ENCODE measurements at places on chromosomes 16 and 17.

DNA sequence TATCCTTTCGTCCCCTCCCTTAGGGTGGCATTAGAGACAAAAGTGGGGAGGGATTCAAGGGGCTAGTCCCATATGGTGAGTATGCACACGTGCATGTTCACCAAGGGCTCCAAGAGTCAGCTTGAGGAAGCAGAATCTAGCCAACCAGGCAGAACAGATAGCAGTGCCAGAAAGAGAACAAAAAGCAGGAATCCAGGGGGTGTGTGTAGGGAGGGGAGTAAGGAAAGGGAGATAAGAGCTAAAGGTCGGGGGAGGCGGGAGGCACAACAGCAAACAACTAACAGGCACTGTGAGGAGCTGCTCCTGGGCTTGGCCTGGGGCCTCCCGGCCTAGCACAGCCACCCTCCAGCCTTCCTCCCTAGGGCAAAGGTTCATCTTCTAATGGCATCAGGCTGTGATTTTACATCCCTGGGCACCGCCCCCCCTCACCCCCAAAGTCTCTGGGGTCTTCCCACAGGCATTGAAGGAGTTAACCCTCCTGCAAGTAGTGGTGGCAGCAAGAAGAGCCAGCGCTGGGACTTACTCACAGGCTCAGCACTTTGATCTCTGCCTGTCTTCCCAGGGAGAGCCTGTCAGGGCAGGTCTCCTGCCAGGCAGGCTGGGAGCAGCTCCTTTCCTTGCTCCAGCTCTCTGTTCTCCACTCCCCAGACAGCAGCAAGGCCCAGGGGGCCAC lies 12.4 kb upstream of the SUPT4H1 start:
- no peak for DNase-seq

DNA sequence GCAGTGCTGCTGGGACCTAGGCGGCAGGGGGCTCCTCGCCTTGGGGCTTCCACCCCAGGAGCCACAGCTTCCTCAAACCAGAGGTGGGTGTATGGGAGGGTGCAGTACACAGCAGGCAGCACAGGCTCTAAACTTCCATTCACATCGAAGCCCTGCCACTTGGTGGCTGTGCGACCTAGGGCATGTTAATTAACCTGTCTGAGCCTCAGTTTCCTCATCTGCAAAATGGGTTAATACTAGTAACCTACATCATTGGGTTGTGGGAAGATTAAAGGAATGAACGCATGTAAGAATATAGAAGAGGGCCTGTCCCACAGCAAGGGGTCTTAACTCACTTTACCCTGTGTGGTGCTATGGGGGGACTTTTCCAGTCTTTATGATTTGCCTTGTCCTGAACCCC lies 26.8 kb upstream of the LHX1 start:
- no peak for DNase-seq

DNA sequence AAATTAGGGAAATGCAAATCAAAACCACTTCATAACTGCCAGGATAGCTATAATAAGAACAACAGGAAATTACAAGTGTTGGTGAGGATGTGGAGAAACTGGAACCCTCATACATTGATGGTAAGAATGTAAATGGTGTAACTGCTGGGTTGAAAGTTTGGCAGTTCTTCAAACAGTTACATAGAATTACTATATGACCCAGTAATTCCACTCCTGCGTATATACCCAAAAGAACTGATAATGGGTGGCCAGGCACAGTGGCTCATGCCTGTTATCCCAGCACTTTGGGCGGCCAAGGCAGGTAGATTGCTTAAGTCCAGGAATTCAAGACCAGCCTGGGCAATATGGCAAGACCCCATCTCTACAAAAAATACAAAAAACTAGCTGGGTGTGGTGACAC lies 4.5 kb upstream of the CMTM4 start:
- DNase-seq = no peak

DNA sequence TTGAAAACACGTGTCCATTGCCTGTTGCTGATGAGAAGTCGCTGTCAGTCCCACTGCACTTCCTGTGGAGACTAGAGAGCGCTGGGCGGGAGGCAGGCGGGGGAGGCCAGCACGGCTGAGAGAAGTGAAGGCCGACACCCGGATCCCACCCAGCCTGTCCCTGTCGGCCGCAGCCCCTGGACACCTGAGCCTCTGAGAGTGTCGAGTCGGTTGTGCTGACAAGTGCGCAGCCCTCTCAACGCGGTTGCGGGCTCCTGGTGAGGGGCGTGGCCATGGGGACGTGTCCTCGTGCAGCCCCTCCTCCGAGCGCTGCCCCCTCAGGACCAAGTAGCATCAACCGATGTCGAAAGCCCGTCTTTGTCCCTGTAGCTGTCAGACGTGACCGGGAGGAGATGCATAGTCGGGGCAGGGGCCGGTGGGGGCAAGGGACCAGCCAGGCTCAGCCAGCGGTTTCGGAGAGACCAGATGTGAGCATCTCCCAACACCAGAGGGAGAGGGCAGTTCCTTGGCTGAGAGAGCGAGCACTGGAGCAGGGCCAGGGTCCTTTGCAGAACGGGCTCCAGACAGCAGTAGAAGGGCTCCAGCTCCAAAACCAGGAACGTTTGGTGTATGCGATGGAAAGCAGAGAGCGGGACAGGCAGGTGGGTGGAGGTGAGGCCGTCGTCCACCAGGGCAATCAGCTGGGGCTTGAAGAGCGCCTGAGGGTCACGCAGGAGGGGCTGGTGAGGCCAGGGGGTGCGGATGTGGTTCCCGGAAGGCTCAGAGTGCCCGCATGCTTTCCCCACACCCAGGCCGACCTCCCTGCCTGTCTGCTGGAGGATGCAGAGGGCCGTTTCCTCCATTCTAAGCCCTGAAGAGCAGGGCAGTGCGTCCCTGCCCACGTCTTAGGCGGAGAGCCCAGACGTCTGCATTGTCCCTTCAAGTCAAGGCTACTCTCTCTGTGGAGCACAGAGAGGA lies 43.3 kb upstream of the CHMP6 start:
- no peak for DNase-seq

- DNase-seq = no peak
Measured at GRCh38 chr17:27376637-27377547, 79.4 kb upstream of the KSR1 start.

- DNase-seq = no peak
Measured at GRCh38 chr16:29644973-29645693, 17.9 kb upstream of the SPN start.

Data from NCI-H187 treated with DMSO at 0.1 percent for 48 hours (cell line).